Skeletal muscle cell (primary cell): ENCODE measurements at places on chromosomes 11 and 22.
A peak's percentile ranks its signal among the peaks of the same experiment; 100 is the strongest.

GRCh38 chr22:24601217-24602104, 1.5 kb upstream of the GGT1 start:
- no peak for DNase-seq

DNA sequence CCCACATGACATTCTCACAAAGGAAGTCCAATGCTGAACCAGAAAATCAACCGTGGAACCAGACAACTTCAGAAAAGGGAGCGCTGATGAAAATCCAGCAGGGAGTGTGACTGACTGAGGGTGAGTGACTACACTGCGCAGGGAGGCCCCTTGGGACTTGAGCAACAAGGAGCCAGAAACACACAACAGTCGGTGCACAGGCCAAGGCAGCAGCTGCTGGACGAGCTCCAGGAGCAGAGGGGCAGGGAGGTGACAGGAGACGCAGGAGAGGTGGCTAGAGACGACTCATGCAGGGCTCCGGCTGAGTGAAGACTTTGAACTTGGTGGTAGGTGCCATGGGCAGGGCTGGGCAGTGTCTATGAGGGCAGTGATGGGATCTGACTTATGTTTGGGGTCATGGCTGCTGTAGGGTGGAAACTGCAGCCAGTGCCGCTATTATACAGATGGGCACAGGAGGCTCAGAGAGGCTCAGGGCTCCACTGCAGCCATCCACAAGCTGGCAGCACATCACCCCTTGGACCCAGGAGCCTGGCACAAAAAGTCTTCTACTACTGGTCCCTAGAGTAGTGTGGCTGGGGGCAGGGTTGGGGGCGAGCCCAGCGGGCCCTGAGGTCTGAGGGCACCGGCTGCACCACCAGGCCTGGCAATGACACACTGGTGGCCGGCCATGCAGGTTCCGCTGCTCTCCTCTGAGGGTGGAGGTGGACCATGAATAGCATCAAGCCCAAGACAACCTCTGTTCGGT, 10.3 kb upstream of the FADD start:
- DNase-seq = no peak

- DNase-seq = no peak
Measured at GRCh38 chr11:7982582-7983119, 4.5 kb upstream of the EIF3F start.

DNA sequence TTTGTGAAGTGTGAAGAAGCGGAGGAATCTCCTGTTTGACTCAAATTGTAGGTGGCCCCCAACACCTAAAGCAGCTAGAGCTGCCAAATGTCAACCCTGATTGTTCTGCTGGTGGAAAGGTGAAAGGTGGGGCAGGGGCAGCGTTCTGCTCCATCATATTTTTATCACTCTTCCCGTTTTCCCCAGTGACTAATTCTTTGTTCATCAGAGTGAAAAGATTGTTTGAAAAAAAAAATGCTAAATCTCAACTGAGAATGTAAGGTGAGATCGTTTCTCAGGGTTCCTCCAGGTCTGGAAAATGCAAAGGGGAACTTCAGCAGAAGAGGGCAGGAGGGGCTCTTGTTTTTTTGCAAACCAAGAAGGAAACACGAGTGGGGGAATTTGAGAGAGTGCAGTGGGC, 137.7 kb downstream of the MN1 start:
- DNase-seq = no peak

GRCh38 chr11:104830080-104830479, 68.2 kb downstream of the CASP12 start:
- DNase-seq = peak; percentile 36

GRCh38 chr11:120722524-120722923, 211.0 kb downstream of the GRIK4 start:
- no peak for DNase-seq

GRCh38 chr11:61747967-61748285, 4.5 kb upstream of the MYRF start:
- no peak for DNase-seq

GRCh38 chr11:19392847-19393518, 152.2 kb upstream of the E2F8 start:
- no peak for DNase-seq

- DNase-seq = no peak
Measured at GRCh38 chr11:108895579-108896480, 231.0 kb downstream of the DDX10 start.

GRCh38 chr11:65439331-65440181, 17.0 kb downstream of the NEAT1 start:
- DNase-seq = no peak

GRCh38 chr11:123544631-123545375, 109.6 kb downstream of the SCN3B start:
- no peak for DNase-seq

DNA sequence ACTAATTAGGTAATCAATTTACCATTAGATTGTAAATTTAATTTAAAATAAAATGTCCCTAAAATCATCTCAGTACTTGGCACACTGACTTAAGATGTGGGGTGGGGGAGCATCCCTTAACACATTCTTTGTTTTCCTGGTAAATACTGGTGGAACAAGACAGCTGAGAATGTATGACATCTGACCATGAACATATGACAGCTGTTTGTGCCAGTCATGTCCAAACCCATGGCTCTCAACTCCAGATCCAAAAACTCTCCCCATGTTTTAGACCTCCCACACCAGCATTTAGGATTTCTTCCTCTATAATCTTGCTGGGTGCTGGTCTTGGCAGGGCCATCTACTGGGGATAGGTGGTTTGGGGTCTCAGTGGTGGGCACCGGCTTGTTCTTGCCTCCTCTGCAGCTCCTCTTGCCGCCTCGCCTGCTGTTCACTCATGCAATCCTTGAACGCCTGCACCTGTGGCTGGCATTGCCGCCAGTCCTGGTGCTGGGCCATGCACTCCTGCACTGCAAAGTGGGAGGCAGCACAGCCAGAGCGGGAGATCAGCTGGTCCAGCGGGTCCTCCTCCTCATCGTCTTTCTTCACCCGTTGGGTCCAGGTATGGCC, 3.8 kb downstream of the COA4 start:
- DNase-seq = peak; percentile 44

GRCh38 chr11:69958308-69958707, 119.8 kb upstream of the ANO1 start:
- DNase-seq = no peak

DNA sequence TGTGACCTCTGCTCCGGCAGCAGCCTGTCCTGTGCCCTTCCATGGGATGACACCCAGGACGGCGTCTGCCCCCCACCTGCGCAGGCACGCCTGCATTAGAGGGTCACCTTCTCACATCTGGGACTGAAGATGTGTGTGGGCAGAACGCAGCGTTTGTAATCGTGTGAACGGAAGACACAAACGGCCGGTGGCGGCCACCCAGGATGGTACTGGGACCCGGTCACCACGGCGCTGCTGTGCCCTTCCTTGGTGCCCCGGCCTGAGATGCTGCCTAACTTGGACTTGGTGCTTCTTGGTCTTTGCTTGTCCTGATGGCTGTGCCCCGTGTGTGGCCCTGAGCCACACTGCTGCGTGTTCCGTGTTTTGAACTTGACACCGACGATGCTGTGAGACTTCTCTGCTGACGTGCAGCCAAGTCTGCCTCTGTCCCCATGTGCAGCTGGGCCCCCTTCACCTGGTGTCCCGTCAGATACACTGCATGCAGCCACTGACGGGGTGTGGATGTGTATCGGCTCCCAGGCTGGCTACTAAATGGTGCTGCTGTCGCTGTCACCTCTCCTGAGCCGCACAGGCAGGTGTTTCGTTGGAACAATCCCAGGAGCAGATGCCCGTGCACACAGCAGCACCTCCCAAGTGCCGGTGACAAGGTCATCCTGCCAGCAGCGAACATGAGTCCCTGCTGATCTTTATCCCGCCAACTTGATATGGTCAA, 21.4 kb downstream of the YPEL1 start:
- no peak for DNase-seq

DNA sequence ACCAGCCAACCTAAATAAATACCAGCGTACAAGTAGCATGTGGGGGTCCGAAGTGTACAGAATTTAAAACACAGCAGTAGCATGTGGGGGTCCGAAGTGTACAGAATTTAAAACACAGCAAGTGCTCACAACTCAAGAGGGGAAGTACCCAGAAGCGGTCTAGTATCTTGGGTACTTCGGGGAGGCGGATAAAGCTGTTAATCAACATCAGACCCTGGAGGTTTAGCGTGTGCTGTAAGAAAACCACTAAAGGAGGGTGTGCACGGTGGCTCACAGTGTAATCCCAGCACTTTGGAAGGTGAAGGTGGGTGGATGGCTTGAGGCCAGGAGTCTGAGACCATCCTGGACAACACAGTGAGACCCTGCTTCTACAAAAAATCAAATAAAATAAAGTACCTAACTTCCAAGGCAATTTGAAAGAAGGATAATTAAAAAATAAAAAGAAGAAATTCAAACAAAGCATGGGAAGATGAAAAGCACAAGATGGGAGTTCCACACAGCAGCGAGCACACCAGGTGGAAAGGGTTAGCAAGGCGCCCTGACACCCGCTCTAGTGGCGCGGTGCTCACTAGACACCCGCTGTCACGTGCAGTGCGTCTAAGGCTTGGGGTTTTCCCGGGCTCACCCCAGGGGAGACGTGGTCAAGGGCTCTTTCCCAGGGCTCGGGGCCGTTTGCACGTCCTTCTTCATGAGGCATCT, 35.0 kb upstream of the MOB2 start:
- no peak for DNase-seq

DNA sequence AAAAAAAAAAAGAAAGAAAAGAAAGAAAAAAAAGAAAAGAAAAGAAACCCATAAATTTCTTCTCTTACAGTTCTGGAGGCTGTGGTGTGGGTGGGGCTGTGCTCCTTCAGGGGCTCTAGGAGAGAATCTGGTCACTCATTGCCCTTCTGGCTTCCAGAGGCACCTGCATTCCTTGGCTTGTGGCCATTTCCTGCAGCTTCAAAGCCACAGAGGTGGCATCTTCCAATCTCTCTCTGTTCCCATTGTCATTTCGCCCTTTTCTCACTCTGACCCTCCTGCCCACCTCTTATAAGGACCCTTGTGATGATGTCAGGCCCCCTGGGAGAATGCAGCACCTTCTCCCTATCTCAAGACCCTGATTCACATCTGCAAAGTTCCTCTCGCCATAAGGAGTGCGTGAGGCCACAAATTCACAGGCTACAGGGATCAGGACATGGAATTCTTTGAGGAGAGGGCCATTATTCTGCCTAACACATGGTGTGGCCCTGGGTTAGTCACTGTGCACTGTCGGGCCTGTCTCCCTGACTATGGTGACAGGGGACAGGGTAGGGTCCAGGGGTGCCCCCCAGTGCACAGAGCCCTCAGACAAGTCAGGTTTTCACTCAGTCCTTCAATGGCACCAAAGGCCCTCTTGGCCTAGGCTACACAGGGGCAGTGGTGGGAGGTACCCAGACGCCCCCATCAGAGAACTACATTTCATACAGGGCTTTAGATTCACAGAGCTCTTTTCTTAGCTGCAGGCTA, 38.6 kb upstream of the PRR5 start:
- no peak for DNase-seq

DNA sequence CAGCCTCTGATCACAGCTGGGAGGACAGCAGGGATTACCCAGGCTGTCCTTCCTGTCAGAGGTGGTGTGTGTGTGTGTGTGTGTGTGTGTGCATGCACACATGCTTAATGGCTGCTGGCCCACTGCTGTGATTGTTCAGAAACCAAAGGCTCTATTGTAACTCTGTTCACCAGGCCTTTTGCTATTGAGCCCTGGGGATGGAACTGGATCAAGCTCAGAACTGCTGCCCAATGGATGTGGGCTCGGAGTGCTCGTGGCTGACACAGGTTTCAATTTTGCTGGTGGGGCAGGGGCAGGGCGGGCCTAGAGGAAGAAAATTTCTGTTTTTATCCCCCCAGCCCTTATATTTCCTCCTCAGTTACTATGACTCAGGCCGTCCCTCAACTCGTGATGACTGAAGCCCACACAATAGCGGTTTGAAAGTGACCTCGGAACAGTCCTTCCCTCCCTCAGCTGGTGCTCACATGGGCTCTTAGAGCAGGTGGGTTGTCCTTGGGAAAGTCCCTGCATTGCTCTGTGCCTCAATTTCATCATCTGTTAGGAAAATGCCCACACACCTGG, 359.3 kb downstream of the TENM4 start:
- no peak for DNase-seq

GRCh38 chr22:50523806-50524675, 1.4 kb downstream of the SCO2 start:
- DNase-seq = no peak

DNA sequence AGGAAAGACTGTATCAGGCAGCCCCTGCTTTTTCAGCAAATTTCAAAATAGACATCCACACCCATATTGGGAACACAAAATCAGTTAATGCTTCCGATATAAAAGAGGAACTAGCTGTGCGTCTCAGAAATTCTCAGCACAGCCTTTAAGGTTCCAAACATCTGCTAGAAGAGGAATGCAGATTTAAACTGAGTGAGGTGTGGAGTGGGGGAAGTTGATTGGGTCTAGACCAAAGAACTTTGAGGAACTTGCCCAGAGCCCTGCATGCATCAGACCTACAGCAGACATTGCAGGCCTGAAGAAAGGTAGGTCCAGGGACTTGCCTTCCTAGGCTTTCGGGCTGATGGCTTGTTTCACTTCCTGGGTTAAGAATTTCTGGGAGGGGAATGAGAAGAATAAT, at the start of gene MS4A4A:
Gene MS4A4A (plus strand): TSS at position 255 of the 400 bp plus-strand sequence. CDS start 10 bp downstream, at position 265.
- DNase-seq = no peak

DNA sequence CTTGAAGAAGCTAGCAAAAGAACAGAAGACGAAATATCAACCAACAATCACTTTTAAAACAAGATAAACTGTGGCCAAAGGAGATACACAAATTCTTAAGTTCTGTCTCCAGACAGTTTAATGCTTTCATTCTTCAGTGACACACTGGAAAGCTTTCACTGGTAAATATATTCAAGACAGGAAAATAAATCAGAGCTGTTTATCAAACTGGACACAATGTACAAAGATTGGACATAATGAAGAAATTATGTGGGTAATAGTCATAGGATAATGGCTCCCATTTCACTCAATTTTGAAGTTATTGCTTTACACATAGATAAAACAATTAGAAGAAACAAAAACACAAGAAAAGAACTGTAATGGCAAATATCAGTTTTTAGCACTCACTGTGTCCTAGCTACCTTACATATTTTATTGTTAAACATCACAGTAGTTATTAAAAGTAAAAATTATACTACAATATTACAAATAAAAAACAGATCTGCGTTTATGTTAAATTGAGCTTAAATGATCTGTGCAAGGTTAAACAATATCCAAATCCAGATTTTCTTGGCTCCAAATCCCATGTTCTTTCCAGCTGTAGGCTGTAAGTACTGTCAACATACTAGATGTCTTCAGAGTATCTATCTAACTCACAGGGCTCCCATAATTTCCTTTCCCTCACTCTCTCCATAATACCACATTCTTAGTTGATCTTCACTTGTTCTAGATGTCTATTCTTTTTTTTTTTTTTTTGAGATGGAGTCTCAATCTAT, 38.6 kb upstream of the NOX4 start:
- no peak for DNase-seq

- DNase-seq = no peak
Measured at GRCh38 chr11:113464416-113464815, 10.8 kb downstream of the DRD2 start.

DNA sequence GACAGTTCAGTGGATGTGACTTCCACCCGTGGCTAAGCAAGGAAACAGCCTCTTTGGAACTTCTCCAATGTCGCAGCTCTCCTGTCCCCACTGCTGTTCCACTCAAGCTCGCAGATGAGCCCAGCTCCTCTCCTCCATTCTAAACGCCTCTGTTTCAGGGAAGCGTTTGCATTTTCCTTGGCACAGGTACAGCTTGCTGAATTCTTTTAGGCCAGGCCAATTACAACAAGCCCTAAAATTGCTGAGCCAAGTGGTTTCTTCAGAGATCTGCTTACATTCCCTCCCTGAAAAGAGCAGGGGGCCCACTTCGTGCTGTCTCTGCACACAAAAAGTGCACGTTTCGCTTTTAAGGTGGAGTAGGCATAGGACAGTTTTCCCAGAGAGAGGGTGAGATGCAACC, 91.5 kb upstream of the BLID start:
- DNase-seq = peak; percentile 70
